H1 (cell line): ENCODE measurements at places on chromosomes 6 and 20. TPM values are rescaled to one million over a fixed set of nuclear protein-coding genes. Genes with fewer than 3 reads are reported as not detected.

Gene GPR6
- total RNA-seq = 0.27 and 0.37 TPM in 2 replicates

DNA sequence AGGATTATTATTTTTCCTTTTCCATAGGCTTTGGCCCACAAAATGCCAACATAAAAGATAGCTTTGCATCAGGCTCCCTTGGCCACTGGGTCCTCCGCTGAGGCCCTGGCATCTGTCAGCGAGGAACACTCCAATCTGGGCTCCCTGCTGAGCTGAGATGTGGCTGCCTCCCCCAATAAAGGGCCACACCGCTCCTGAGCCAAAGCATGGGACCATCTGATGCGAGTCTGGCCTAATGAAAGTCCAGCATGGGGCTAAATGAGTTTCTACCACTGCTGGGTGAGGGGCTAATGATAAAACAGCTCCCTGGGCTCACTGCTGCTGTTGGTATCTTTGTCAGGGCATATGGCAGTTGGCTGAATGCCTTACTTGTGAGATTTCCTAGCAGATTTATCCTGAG lies 817.5 kb upstream of the SLC35B3 start:
- no peaks in the 10 kb centered on the region for H3K36me3 ChIP-seq
- no peak overlapping the region for H3K4me3 ChIP-seq
- no peaks in the 10 kb centered on the region for H3K4me1 ChIP-seq
- no peak for DNase-seq
- no peaks in the 10 kb centered on the region for H3K27me3 ChIP-seq

- no peaks in the 10 kb centered on the region for H3K27me3 ChIP-seq
- H3K4me1 ChIP-seq = no peaks in the 10 kb centered on the region
- DNase-seq = no peak
- H3K36me3 ChIP-seq = no peaks in the 10 kb centered on the region
- no peak overlapping the region for H3K4me3 ChIP-seq
Measured at GRCh38 chr6:39801456-39802251, 9.5 kb downstream of the DAAM2 start.

GRCh38 chr20:58791286-58791685 lies 59.4 kb downstream of the GNAS-AS1 start:
- no peak for DNase-seq
- H3K4me1 ChIP-seq = peaks cover 5% of the 10 kb centered on the region; the same call in 1 of the 2 replicates

DNA sequence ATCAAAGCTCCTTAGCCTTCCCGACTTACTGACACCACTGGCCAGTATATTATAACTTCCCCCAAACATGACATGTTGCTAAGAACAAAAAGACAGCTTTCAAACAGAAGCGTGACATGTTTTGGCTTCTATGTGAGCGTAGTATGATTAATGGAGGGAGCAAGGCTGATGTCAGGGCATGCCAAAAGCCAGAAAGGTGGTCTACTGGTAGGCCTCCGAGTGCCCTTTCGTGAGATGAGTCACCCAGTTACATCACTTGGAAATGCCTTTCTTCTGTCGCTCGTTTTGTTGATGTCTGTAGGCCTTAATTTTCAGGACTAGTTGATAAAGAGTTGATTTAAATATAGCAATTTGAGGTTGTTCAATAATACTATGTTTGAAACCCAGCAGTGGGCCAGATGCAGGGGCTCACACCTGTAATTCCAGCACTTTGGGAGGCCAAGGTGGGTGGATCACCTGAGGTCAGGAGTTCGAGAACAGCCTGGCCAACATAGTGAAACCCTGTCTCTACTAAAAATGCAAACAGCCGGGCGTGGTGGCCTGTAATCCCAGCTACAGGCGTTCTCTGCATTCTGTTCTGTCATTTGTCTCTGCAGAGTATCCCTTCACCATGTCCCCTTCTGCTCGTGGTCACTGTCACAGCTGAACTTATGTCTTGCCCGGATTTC lies 53.3 kb downstream of the CNKSR3 start:
- H3K36me3 ChIP-seq = no peaks in the 10 kb centered on the region
- H3K27me3 ChIP-seq = no peaks in the 10 kb centered on the region
- H3K4me3 ChIP-seq = no peak overlapping the region
- 0 out of 2 replicates have a peak, but pooled peaks cover 3% of the 10 kb centered on the region for H3K4me1 ChIP-seq
- DNase-seq = no peak

- DNase-seq = no peak
- no peak overlapping the region for H3K4me3 ChIP-seq
- no peak overlapping the region for H3K27ac ChIP-seq
- no peaks in the 10 kb centered on the region for H3K4me1 ChIP-seq
- no peaks in the 10 kb centered on the region for H3K27me3 ChIP-seq
Measured at GRCh38 chr6:44113414-44113813, 13.8 kb downstream of the MRPL14 start.
